ENCODE measurements at places on chromosomes 1 and 21.

DNA sequence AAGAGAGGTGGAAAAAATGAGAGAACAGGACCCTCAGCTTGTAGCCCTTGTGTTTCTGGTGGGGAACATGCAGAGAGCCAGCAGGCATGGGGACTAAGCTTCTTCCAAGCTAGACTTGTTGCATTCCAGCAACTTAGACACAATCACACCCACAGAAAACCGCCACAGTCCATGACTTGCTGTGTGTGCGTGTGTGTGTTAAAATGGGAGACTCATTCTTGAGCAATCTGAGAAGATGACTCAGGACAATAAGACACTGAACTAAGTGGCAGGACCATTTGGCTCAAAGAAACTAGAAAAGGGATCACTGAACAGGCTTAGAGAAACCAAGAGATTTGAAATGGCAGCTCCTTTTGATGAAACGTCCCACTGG is 78.0 kb downstream of the HLX start:
- DNase-seq, result peak; percentile 96

GRCh38 chr1:108560874-108561459 is 1.1 kb downstream of the EEIG2 start:
- peak; percentile 37 for DNase-seq

- DNase-seq, result peak; percentile 83
Measured at GRCh38 chr1:204647114-204647804, 38.3 kb downstream of the LRRN2 start.

DNA sequence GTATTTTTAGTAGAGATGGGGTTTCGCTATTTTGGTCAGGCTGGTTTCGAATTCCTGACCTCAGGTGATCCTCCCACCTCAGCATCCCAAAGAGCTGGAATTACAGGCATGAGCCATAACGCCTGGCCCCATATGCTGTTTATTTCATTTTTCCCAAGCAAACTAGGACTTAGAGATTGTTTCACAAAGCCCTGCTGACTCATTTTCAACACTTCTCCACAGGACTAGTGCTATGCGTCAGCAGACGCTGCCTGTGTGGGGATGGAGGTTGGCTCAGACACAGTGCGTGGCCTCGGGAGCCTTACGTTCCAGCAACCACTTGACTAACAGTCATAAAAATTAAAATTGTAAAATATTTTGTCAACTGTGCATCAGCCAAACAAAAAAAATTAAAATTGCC is 22.7 kb downstream of the PKNOX1 start:
- peak; percentile 98 for DNase-seq

DNA sequence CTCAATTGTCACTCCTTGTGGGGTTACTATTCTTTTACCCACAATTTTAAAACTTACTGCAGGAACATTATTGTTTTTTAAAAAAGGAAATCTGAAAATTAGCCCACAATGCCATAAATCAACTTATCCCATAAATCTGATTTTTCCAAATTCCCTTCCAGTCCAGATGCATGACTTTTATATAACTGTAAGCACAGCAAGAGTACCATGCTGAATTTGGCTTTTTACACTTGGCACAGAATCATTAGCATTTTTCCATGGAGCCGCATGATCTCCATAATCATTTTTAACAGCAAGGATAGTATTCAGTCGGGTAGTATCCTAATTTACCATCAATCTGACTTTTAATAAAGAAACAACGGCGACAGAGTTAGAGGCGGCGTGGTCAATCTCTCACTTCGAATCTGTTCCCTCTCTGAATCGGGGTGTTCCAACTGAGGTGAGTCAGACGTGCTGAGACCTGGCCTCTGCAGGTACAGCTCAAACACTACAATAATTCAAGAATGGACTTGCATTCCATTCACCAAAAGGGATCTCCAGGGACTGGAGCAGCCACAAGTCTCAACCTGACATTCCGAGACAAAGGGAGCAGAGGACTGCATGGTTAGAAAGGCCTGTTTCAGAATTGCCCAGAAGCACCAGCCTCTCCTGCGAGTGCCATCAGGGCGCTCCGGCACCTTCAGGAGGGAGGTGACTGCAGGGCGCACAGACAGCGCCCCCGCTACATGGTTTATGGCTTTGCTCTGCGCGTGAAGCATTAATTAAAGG is 48.9 kb downstream of the SLC66A1 start:
- DNase-seq, result no peak

DNA sequence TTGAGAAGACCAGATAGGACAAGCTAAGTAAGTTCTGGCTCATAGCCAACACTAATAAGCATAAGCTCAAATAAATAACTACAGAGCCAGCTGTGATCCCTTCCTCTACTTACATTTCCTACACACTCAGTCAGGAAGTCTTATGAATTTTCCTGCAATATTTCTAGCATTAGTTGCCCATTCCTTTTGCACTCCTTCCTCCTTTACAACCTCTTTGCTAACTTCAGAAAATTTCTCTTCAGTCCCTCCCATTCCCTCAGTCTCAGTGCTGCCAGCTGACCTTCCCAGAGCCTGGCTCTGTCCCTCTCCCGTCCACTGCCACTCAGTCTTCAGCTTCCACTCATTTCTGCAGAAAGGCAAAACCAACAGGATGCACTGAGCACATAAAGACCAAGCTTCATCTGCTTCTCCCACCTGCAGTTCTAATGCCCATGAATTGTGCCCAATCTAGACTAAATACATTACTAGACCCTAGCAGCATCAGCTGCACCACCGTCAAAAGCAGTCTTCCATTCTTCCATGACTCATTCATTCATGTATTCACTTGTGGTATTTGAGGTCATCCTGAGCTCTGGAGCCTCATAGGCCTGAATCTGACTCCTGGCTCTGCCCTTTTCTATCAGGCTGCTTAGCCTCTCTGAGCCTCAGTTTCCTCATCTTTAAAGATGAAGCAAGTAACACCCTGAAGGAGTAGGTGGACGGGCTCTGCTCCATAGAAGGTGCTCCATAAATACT is 54.6 kb upstream of the SIPA1L2 start:
- DNase-seq, result peak; percentile 39

DNA sequence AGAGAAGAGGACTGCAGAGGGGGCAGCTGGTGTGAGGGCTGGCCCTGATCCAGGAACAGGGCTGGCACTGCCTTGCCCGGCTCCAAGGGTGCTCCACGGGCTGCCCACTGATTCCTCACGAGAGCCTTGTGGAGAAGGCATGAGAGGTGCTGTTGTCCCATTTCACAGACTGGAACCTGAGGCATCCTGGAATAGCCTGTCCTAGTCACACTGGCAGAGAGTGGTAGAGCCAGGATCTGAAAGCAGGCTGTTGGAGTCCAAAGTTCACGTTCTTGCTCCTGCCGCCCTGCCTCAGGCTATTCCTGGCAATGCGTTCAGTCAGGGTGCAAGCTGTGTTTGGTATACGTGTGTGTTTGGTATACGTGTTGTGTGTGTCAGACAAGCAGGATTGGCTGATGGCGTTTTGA is 1.8 kb downstream of the RER1 start:
- no peak for DNase-seq

DNA sequence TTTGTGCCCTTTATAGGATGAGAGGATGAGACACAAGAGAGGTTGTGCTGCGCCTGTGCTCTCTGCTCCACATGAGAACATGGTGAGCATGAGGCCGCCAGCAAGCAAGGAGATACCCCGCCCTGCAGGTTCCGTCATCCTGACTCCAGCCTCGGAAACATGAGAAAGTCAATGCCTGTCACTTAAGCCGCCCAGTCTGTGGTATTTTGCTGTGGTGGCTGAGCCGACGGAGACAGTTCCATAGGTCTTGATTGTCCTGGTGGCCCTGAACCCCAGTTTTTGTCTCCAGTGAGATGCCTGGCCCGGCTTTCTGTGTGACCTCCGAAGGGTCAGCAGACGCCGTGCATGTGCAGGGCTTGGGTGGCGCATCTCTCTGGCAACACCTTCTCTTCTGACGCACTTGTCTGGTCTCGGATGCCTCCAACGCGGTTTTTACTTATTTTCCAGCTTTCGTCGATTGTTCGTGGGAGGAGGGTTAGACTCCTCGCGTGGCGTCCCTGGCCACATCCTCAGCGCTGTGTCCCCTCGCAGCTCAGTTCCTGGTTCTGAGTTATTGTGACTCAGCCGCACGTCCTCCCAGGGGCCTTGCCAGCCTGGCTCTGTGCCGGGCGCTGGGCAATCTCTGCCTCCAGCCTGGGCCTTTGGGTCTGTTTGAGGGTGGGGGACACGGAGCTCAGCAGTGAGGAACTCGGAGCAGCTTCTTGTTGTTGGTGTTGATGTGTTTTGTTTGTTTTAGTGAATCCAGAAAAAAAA is 70.0 kb downstream of the FAAP20 start:
- DNase-seq, result no peak

GRCh38 chr1:59915516-59915915 is 11.1 kb downstream of the CYP2J2 start:
- no peak for DNase-seq

DNA sequence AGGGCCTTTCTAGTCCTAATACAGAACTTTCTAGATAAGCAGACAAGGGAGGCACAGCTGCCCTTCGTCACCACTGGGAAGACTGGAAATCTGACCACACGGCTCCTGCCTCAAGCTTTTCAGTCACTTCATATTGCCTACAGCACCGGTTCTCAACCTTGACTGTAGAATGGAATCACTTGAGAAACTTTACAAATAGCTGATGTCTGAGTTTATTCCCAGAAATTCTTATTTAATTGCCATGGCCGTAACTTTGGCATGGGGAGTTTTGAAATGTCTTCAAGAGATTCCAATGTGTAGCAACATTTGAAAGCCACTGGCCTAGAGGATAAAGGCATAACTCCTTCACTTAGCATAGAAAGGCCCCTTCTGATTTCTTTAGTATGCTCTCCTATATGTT is 42.4 kb upstream of the STMN1 start:
- DNase-seq, result peak; percentile 14

DNA sequence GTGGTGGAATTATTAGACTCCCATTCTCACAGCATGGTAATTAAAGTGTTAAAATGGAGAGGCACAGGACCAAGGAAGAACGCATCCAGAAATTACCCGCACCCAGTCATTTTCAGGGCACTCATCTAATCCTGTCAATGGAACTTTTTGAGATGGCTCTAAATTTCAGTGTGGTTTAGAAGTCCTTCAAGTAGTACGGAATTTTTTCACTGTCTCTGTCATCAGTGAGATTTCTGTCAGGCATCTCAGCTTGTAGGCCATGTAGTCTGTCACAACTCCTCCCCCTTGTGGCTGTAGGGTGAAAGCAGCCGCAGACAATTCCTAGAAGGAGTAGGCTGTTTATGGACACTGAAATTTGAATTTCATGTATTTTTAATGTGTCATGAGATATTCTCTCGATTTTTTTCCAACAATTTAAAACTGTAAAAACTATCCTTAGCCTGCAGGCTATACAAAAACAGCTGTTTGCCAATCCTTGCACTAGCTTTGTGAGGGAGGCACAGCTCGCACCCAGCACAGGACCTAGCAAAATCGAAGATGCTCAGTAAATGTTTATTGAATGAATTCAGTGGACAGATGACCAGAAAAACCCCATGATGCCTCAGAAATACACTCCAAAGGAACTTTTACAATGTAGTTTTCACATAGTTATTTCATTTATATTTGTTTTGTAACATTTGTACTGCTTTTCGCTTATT is 6.6 kb upstream of the NUP133 start:
- DNase-seq, result peak; percentile 77

DNA sequence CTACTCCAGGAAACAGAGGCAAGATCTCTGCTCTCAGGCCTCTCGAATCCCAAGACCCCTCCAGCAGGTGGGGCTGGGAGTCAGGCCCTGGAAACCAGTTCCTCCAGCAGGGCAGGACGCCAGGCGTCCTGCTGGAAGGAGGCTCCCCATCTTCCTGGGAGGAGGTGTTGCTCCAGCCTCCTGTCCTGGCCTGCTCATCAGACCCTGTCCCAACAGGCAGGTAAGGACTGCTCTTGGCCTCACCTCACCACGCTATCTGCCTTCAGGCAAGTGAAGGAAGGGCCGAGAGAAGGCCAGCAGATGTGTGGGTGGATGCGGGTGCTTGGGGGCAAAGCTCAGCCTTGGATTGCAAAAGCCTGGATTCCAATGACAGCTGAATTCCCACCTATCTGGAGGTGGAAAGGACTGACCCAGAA is 82.9 kb downstream of the SSBP3 start:
- DNase-seq, result no peak

GRCh38 chr1:218433744-218434143 is 88.6 kb downstream of the TGFB2 start:
- no peak for DNase-seq

DNA sequence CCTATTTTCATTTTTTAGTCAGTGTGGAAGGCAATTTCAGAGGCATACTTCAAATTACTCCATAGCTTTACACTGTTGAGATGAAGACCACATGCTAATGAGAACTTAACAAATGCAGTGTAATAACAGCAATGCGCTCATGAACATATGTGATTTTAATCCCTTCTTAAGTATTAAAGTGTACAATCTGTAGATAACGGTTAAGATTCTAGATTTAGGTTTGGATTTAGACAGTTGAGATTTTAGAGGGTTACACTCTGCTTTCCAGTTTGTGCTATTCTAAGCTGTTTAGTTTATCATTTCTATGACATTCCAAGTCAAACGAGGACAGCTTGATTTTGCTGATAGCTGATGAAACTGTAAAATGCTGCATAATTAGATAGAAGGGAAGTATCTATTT is 257.8 kb upstream of the CHRM3 start:
- no peak for DNase-seq

DNA sequence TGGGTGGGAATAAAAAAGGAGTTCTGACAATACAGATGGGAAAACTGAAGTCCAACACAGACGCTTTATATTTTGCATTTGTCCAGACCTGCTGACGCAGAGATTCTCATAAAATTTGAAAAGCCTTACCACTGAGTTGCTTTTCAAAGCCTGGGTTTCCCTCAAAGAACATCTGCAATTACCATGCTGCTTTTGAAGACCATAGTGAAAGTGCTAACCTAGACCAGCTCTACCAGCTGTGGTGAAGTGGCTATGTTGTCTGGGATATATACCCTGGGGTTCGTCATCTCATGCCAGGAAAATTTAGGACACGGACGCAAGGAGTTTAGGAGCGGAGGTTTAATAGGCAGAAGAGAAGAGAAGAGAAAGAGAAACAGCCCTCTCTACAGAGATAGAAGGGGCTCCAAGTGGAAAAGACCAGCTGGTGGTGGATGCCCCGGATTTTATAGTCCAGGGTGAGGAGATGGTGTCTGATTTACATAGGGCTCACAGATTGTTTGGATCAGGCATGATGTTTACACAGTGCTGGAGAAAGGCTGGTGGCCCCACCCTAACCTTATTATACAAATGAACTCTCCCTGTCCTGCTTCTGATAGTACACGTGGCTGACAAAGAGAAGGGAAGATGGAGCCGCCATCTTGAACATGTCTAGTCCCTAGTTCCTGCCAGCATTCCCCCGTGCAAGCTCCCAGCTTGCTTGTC is 73.8 kb downstream of the AK4 start:
- no peak for DNase-seq

Data from amniotic epithelial cell (primary cell).